Lung (tissue), 17 donors: ENCODE measurements at places on chromosomes 2 and 18. TPM values are rescaled to one million over a fixed set of nuclear protein-coding genes. Genes with fewer than 3 reads are reported as not detected.

- H3K4me1 ChIP-seq, result peaks cover 6% of the 10 kb centered on the region
- H3K27ac ChIP-seq, result no peak overlapping the region
- peaks cover 31% of the 10 kb centered on the region for H3K36me3 ChIP-seq
- DNase-seq, result no peak
Measured at GRCh38 chr2:1644427-1644826, 99.9 kb downstream of the PXDN start.

- H3K36me3 ChIP-seq, result no peaks in the 10 kb centered on the region
- no peaks in the 10 kb centered on the region for H3K27me3 ChIP-seq
- no peaks in the 10 kb centered on the region for H3K4me1 ChIP-seq
- H3K27ac ChIP-seq, result no peak overlapping the region
- peak; percentile 64 for DNase-seq
Measured at GRCh38 chr2:135709992-135710391, 31.7 kb upstream of the UBXN4 start.

DNA sequence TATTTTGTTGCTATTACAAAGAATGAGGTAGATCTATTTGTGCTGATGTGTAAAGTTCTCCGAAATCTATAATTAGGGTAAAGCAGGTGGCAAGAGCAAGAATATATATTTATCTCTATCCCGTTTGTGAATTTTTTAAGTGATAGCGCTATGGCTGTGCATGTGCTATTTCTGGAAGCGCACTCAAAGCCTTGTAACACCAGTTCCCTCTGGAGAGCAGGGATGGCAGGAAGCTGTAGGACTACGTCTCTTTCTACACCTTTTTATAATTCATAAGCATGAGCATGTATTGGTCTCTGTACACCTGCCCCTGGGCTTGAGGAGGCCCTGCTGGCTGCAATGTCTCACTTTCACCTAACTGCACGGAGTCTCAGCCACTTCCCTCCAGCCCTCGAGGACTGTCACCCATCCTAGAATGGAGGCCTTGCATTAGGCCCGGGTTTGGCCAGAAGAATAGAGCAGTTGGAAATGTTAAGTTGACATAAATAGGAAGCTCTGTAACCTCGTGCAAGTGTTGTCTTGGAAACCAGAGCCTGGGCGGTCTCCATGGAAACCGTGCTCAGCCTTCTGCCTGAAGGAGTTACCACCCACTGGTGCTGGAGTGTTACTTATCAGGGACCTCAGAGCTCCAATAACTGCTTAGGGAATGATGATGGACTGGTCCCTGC, 20.9 kb downstream of the ITM2C start:
- no peak overlapping the region for H3K4me3 ChIP-seq
- no peak overlapping the region for H3K27ac ChIP-seq
- no peaks in the 10 kb centered on the region for H3K27me3 ChIP-seq

DNA sequence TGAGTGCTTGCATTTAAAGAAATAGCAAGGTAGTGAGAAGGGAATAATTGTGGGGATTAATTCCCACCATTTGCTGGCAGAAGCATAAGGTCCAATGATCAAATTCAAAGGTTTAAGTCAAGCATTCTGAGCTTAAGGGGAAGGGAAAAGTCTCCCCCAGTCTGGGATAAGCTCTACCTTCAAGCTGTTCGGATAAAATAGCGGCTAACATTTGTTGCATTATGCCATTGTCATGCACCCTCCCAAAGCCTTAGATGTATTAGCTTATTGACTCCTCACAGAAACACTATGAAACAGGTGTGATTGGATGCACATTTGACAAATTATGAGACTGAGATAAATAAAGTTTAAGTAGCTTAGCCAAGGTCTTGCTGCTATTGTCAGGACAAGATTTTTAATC, 52.2 kb upstream of the TGIF1 start:
- H3K4me3 ChIP-seq, result no peak overlapping the region
- DNase-seq, result no peak
- H3K36me3 ChIP-seq, result no peaks in the 10 kb centered on the region
- peaks cover 3% of the 10 kb centered on the region for H3K27me3 ChIP-seq
- no peak overlapping the region for H3K27ac ChIP-seq
- peaks cover under 1% of the 10 kb centered on the region for H3K4me1 ChIP-seq

DNA sequence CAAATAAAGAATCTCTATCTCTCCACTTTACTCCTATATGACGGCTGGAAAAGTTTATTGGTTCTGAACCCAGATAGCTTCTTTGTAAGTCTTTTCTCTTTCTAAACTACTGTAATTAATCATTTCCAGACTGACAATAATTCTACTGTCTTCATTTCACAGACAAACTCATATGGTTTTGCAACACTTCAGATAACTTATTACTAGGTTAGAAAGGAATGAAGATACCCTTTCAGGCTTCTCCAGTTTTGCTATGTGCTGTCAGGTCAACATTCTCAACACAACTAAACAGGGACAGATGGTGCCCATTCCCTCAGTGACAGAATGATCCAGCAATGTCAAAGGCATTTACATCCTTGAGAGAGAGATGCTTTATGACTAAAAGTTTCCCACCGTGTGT, 198.5 kb upstream of the ITGA4 start:
- no peak overlapping the region for H3K4me3 ChIP-seq
- no peaks in the 10 kb centered on the region for H3K36me3 ChIP-seq
- no peaks in the 10 kb centered on the region for H3K4me1 ChIP-seq

GRCh38 chr2:74507145-74507925, at the start of gene PCGF1:
Gene PCGF1, minus strand, starts transcription at chr2:74507695. Its CDS starts 27 bp downstream, at chr2:74507668.
- peak; percentile 99 for DNase-seq
- H3K4me1 ChIP-seq, result peaks cover 19% of the 10 kb centered on the region
- H3K4me3 ChIP-seq, result peak within 1 kb of the TSS; percentile 74
- H3K27ac ChIP-seq, result peak within 1 kb of the TSS; percentile 98
- H3K27me3 ChIP-seq, result no peaks in the 10 kb centered on the region

DNA sequence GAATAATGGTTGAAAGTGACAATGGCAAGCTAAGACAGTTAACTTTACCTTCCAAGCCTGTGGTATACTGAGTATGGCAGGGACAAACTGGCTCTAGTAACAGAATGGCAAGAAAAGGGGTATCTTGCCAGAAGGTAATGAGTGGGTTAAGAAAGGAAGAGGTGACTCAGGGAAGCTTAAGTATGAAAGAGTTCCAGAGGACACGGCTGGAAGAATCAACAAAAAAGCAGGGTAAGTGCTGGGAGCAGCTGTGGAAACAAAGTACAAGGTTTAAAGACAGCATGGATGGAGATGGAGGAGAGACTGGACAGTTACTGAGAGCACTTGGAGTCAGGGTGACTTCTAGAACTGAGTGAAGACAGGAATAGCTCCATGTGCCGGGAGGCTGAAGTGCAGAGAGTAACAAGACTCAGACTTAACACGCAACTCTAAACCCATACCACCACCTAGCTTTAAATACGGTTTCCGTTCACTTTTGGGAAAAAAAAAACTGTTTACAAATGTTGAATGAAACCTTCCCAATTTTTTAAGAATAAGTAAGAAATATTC, 69.0 kb downstream of the REV1 start:
- no peak overlapping the region for H3K4me3 ChIP-seq
- peaks cover 25% of the 10 kb centered on the region for H3K36me3 ChIP-seq
- peaks cover 14% of the 10 kb centered on the region for H3K4me1 ChIP-seq
- no peak overlapping the region for H3K27ac ChIP-seq

- no peaks in the 10 kb centered on the region for H3K27me3 ChIP-seq
- no peak overlapping the region for H3K4me3 ChIP-seq
- H3K27ac ChIP-seq, result no peak overlapping the region
- no peak for DNase-seq
Measured at GRCh38 chr2:237888389-237888788, 29.0 kb downstream of the RAMP1 start.

GRCh38 chr2:62556086-62556485, 50.1 kb upstream of the TMEM17 start:
- H3K36me3 ChIP-seq, result no peaks in the 10 kb centered on the region
- H3K4me1 ChIP-seq, result no peaks in the 10 kb centered on the region

- DNase-seq, result peak; percentile 50
- peaks cover 6% of the 10 kb centered on the region for H3K4me1 ChIP-seq
- no peak overlapping the region for H3K27ac ChIP-seq
- H3K27me3 ChIP-seq, result no peaks in the 10 kb centered on the region
- no peak overlapping the region for H3K4me3 ChIP-seq
- no peaks in the 10 kb centered on the region for H3K36me3 ChIP-seq
Measured at GRCh38 chr18:56257205-56257604, 381.2 kb downstream of the TXNL1 start.

GRCh38 chr18:74243127-74243526, 48.6 kb downstream of the CYB5A start:
- no peaks in the 10 kb centered on the region for H3K36me3 ChIP-seq
- no peak overlapping the region for H3K27ac ChIP-seq
- no peaks in the 10 kb centered on the region for H3K27me3 ChIP-seq

DNA sequence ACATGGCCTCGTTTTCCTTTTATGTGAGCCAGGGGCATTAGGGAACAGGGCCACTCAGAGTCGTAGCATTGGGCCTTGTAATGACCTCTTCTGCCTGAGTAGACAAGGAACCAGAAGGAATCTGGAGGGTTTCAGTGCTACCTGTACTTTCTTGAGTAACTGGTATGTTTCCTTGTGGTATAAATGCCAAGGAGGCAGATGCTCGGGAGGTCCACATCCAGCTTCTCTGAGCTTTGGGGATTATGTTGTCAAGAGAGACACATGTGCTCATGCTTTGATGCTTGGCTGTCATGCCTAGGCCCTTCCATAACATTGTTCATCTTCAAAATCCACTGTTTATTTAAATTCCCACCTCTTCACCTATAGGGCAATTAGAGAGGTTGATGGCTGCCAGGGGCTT, 26.3 kb downstream of the FOSL2 start:
- H3K27ac ChIP-seq, result no peak overlapping the region
- H3K4me3 ChIP-seq, result no peak overlapping the region
- H3K36me3 ChIP-seq, result peaks cover 13% of the 10 kb centered on the region
- peaks cover 6% of the 10 kb centered on the region for H3K4me1 ChIP-seq

DNA sequence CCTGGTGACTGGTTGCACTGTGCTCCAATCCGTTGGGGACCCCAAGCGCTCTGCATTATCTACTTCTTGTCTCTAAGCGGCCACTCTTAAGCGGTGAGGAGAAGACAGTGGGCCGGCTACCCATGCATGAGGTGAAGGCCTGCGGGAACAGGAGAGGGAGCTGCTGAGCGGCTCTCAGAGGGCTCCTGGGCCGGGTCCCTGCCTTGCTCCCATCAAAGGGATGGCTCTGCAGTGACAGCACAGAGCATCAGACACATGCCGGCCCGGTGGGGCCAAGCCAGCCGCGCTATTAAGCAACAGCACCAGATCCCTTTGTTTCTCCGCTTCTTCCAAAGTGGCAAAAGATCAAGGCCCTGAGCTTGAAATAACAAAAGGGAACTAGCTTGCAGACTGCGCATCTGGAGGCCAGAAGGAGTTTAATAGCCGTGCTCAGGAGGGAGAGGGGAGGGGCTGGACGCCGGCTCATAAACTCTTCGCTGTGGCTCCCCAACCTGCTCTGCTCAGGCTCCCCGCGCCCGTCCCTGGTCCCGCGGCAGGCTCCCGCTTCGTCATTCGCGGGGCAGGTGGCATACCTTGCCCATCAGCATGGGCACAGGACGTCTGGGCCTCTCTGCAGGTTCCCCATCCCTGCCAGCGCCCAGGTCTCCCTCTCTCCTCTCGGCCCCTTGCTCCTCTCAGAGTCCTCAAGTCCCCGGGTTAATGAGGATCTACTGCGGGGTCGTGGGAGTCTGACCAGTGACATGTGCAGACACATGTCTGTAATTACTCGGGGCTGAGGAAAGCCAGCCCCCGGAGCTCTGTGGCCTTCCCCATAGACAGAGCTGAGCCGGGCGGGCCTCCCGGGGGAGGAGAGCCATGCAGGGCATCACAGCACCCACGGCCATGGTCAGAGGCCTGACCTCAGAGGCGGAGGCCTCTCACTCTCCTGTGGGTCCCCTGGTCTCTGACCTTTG, 96.7 kb downstream of the ASB1 start:
- no peak overlapping the region for H3K4me3 ChIP-seq
- no peaks in the 10 kb centered on the region for H3K36me3 ChIP-seq
- DNase-seq, result peak; percentile 76
- no peaks in the 10 kb centered on the region for H3K27me3 ChIP-seq
- H3K27ac ChIP-seq, result no peak overlapping the region
- peaks cover 4% of the 10 kb centered on the region for H3K4me1 ChIP-seq

Gene HSBP1L1
- 37.9 TPM for total RNA-seq

Gene MYL12A
- 321 TPM for total RNA-seq

Gene MRPL33
- total RNA-seq, result 59.9 TPM

Gene REG3A
- total RNA-seq, result not detected

Gene ABCG5
- not detected for total RNA-seq

Gene DLX1
- total RNA-seq, result not detected

Gene SH3BP4
- total RNA-seq, result 36.5 TPM
